ENCODE measurements at places on chromosomes 3 and 15. TPM values are rescaled to one million over a fixed set of nuclear protein-coding genes. Genes with fewer than 3 reads are reported as not detected.

Gene LDHAL6B
- total RNA-seq: not detected

Gene ZNF80
- total RNA-seq: not detected

Gene CCDC54
- not detected for total RNA-seq

Gene ITIH1
- not detected for total RNA-seq

Gene COL6A5
- not detected for total RNA-seq

Gene ANKRD34C
- total RNA-seq: 0.66 TPM

Gene CCR8
- total RNA-seq: not detected

Gene TGM5
- total RNA-seq: not detected

Gene CFAP91
- 0.44 TPM for total RNA-seq

Gene FGF7
- total RNA-seq: 34.1 TPM

Gene TICRR
- total RNA-seq: 0.08 TPM

Gene LRTM1
- not detected for total RNA-seq

Gene SLC2A2
- not detected for total RNA-seq

Gene RHCG
- total RNA-seq: 0.22 TPM

Gene ZIC1
- not detected for total RNA-seq

Gene ANKUB1
- not detected for total RNA-seq

Gene PRR20G
- not detected for total RNA-seq

Gene IQCH
- total RNA-seq: 1.1 TPM

Gene ADCY5
- total RNA-seq: 249 TPM

Gene NGRN
- 120 TPM for total RNA-seq

Gene ROPN1B
- total RNA-seq: 4.0 TPM

Gene MCF2L2
- total RNA-seq: 0.91 TPM
